ENCODE measurements at places on chromosomes 12 and 14.

GRCh38 chr14:67440513-67440912, 28.5 kb upstream of the PLEK2 start:
- DNase-seq: no peak

DNA sequence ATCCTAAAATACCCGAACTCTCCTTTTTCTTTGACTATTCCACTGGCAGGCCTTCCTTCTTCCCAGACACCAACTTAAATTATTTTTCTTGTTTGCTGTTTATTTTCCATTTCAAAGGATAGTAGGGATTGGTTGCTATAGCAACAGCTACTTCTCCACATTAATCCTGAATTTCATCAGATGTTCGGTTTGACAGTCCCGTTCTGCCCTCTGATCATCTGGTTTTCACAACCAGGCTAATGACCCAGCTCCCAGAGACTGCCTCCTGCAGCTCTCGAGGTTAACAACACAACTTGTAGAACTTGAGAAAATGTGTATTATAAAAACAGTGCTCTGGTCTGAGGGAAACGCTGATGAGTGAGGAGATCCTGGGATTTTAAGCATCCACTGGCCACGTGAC, 45.5 kb downstream of the NUAK1 start:
- no peak for DNase-seq

DNA sequence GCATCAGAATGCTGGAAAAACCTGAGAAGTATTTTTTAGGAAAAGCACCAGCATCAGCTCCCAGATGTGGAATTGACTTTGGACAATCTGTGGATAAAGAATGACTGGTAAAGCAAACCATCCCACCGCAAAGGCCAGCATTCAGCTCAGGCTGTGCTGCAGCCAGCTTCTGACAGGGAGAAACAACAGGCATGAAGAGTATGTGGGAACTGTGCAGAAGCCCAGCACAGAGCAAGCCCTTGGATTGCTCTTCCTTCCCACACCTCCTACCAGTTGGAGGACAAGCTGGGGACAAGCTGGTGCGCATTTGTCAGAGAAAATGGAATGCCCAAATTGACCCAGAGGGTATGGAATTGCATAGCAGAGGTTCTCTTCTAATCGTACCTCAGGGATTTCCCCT, 228.1 kb downstream of the ANO2 start:
- DNase-seq: no peak

- DNase-seq: no peak
Observed at GRCh38 chr12:69578283-69578682, 7.0 kb upstream of the CCT2 start.

DNA sequence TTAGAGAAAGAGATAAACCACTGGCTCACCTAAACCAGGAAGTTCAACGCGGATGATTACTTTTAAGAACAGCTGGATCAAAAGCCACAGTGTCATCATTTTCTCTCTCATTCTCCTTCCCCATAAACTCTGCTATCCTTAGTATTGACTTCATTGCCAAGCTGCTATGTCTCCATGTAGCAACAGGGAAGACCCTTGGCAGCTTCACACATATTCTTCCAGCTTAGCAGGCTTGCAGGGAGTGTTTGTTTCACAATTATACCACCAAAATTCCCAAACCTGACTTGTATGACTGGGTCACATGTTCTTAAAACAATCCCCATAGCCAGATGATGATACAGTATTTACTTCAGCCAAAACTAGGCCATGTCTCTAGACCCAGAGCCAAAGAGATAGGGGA, 235.5 kb downstream of the PAWR start:
- DNase-seq: no peak

- no peak for DNase-seq
Observed at GRCh38 chr12:83739607-83740006, 1052.9 kb downstream of the TMTC2 start.

GRCh38 chr12:34607520-34608195, 585.4 kb downstream of the ALG10 start:
- no peak for DNase-seq

DNA sequence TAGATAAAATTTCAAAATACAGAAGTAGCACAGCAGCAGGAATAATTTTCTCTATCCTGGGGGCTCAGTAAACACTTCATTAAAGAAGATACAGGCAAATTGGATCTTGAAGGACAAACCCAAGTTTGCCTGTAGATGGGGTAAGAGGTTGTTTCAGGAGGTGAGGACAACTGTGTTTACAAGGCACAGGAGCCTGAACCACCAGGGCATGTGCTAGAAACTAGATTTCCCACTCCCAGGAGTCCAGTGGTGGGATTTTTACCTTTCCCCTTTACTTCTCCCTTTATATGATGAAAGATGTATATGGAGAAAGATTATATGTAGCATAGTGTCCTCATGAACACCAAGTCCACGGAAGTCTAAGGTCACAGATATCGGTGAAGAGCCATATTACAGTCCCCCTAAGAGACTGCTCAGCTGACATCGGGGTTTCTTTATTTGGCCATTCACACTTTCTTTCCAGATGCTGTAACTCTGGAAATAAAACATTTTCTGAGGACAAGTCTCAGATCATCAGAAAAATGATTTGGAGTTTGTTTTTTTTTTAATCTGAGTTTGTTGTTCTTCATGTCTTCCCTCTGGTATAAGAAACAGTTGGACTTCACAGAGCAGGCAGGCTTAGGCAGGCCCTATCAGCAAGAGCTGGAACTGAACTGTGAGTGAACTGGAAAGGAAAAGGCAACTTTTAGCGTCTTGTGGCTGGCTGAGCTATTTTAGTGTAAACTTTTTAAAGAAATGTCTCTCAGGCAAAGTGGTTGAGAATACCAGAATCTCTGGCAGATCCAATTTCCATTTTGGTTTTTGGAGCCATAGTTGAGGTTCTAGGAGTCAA, 8.0 kb upstream of the EVL start:
- DNase-seq: no peak

DNA sequence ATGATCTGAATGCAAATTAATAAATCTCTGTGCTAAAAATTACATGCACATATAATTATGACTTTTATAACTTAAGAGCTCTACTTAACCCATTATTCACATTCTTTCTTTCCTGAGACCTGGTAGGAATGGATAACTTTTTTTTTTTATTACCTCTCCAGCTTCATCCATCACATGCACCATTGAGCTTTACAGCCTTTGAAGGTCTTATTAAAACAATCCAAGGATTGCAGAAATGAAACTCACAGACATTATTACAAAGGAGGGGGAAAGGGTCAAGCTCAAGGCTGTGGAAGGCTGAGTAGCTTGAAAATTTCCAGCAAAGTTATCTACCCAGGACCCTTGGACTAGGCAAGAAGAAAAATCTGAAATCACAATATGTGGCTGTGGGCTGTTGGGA, 202.5 kb upstream of the GRIP1 start:
- no peak for DNase-seq

- no peak for DNase-seq
Observed at GRCh38 chr14:101476916-101477553, 84.3 kb upstream of the DIO3 start.
